ENCODE measurements at places on chromosomes 2 and 18.

DNA sequence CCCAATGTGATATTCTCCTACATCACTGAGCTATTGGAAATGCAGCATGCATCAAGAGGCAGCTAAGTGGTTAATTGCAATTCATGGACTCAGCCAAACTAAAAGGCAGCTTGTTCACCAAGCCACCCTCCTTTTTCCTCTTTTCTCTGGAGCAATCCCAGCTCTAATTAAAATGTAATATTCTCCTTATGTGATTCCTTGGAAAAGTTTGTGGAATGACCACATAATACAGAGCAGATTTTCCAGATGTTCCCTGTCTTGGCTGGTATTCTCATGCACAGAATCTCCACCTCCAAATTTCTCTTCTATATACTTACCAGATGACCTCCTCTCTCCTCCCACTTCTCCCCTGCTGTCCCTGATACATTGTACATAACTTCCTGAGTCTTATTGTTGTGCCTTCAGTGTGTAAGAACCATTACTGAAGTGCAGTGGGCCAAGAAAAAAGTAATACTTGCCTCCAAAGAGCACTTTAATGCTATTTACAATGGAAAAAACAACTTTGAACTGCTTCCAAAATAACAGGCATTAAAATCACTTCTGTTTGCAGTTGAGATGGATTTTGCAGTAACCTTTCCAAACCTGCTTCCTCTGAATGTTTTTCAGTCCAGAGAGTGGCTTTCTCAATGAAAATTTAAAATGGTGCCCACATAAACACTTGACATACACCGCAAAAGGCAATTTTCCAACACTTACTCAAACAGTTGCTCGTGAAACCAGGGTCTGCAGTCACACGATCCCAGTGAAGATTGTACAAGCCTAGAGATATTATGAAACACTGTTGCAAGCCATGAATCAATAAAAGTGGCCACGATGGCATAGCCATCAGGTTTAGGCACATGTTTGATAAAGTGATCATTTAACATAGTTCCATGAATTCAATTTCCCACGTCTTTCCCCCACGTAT is 258.0 kb downstream of the MTX2 start:
- DNase-seq, result no peak

DNA sequence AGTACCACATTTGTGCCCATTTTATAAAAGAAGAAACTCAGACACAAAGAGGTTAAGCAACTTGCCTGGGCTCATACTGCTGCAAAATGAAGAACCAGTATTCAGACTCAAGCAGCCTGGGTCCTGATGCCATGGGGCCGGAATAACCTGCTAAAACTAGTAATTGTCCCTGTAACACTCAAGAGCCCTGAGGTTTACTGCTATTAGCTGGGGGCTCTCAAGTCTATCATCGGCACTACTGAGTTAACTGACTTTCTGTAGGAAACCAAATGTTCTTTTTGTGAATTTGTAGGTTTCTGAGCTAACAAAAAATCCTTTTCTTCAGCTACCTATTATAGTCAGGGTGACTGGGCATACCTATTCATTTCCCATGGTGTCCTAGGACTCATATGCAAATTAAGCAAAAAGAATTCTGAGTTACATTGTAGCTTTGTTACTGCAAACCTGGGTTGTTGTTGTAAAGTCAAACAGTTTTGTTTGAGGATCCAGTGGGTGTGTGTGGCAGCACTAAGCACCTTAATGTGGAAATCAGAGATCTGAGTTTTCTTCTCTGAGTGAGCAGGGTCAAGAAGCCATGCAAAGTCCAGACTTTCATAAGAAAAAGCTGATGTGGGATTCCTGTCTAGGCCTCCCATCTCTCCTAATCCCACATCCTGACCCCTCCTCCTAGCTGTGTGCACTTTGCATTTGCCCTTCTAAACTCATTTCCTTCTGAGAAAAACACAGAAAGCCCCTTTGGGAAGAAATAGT is 72.4 kb upstream of the TNP1 start:
- DNase-seq, result no peak

DNA sequence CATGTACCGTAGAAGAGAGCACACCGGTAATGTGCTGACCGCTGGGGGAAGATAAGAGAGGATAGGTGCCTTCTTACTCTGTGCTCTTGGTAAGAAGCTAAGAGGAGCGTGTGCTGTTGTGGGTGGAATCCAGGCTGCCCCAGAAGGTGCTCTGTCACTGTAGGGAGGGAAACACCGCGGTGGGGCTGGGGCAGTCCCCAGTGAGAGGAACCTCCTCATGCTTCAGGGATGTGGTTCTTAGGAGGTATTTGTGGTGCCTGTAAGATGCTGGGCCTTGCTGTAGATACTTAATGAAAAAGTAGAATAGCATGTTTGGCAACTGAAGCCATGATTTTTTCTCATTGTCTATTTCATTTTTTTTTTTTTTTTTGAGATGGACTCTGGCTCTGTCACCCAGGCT is 1.1 kb downstream of the COLEC11 start:
- no peak for DNase-seq

DNA sequence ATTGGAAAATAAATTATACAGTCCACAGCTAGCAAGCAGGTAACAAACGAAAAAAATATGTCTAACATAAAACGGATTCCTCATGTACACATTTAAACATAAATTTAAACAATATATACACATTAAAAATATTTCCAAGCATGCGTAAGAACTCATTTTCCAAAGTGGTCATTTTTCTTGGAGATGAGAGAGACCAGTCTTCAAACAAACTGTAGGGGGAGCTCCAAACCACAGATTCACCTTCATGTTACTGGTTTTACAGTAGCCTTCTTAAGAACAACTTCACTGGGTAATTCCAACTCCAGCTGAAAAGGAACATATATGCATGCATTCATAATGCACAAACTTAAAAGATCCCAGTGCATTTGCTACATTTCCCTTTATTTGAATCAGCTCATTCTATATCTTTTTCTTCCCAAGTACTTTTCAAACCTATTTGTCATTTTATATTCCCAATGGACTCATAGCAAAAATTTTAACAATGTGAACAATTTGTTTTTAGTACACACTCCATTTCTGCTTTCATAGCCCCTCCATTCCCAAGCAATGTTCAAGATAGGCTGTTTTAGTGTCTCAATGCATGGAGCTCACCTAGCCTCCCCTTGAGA is 4.7 kb upstream of the STAMBP start:
- DNase-seq, result peak; percentile 36

All from H7 (cell line).